ENCODE measurements at places on chromosomes 11 and 22. TPM values are rescaled to one million over a fixed set of nuclear protein-coding genes. Genes with fewer than 3 reads are reported as not detected.

DNA sequence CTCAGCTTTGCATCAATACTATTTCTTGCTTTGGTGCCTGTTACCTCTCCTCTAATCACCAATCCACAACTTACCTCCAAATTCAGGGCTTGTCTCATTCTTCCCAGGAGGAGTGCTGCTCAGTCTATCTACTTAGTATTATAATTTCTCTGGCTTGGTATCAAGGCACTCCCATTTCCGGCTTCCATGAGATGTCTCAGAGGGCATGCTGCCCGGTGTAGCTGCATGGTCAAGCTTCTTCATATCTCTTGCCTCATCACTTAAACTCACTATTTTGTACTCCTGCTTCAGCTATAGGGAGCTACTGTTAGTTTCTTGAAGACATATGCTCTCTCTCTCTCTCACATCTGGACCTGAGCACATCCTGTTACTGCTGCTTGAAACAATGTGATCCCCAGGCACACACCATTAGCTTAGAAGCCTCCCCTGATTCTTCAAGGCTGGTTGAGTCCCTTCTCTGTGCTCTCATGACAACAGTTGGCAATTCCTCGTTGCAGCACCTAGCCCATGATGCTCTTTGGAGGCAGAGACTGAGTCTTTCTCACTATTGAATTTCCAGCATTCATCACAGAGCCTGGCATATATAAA lies 182.8 kb upstream of the SYN3 start:
- no peak for DNase-seq

GRCh38 chr22:37659066-37659896 lies 758 bp downstream of the PDXP start:
- DNase-seq = no peak

ALKBH8 gene
- total RNA-seq = 4.8 TPM

CRACR2B gene
- total RNA-seq = 1.3 TPM

Measured in LHCN-M2 (cell line).